Fibroblast of skin of left biceps (primary cell): ENCODE measurements at places on chromosomes 1 and 21.

DNA sequence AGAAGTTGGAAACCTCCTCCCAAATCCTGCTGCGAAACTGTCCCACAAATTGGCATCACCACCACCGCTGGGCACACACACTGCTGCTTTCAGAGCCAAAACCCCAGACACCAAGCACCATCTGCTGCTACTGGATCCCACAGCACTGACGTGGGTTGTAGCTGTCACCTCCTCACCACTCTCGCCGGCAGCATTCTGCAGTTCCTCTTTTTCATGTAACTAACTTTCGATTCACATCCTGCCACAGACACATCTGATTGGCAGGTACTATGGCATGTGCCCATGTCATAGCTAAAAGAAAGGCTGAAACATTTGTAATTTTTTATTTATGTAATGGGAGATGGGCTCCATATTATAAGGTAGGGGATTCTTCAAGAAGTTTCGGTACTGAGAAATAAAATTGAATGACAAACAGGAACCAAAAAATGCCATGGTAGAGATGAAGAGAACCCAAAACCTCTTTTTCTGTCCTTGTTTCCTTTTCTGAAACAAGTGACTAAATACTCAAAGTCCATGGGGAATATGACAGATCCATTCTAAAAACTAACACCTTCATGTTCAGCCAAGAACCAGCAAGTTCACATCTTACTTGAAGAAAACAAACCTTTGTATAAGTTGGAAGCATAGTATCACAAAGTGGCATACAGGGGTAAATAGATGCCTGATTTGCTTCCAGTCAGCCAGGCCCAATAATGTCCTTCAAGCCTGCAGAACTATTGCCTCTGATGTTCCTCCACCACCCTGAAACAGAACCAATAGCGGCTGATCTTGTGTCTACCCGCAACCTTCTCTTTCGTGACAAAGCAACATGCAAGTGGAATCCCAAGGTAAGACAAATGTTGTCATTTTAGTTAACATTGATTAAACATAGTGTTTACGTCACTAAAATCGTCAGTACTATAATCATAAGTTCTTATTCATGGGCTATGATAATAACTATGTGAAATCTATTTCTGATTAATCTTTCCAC is 26.6 kb upstream of the RGS13 start:
- DNase-seq, result no peak

DNA sequence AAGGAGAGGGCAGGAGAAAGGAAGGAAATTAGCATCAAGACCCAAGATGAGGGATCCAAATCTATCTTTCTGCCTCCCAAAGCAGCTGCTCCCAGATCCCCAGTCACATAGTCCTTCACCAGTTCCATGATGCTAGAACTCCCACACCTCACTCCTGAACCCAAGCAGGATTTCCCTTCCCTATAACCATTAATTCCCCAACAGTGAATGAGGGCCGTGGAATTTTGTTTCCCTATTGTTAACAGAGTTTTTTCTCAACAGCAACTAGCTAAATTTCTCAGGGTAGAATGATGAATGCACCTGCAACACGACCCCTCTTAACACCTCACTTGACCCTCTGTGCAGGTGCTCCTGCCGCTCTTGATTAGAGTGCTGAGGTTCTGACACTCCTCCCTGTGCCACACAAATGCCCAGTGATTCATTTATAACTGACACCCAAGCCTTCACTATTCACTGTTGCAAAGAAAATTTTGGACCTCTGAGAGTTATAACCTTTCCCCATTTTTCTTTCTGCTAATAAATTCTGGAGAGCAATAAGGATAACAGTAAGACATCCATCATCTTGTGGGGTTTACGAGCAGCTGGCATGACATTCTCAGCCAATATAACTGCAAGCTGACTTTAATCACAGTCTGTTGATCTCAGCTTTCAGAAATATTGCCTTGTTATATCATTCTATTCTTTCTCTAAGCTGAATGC is 25.4 kb upstream of the NPL start:
- DNase-seq, result no peak

DNA sequence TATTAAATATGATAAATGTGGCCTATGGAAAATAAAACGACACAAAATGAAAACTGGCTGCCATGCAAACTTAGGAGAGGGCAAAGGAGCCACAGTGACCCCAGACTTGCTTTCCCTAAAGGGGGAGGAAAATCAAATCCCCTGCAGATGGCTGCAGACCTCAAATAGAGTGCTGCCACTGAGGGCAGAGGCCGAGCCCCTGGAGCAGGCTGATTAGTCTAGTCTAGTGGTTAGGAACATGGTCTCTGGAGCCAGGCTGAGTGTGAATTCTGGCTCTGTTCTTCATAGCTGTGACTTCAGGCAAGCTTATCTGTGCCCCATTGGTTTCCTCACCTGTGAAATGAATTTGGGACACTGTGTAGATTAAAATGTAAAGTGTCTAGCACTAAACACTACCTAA is 60.8 kb downstream of the ITPKB start:
- DNase-seq, result no peak

GRCh38 chr1:205287767-205288559 is 33.6 kb downstream of the NUAK2 start:
- DNase-seq, result no peak

- no peak for DNase-seq
Observed at GRCh38 chr1:88980870-88981269, 11.6 kb downstream of the KYAT3 start.

GRCh38 chr1:1544544-1544943 is 4.1 kb upstream of the TMEM240 start:
- no peak for DNase-seq

DNA sequence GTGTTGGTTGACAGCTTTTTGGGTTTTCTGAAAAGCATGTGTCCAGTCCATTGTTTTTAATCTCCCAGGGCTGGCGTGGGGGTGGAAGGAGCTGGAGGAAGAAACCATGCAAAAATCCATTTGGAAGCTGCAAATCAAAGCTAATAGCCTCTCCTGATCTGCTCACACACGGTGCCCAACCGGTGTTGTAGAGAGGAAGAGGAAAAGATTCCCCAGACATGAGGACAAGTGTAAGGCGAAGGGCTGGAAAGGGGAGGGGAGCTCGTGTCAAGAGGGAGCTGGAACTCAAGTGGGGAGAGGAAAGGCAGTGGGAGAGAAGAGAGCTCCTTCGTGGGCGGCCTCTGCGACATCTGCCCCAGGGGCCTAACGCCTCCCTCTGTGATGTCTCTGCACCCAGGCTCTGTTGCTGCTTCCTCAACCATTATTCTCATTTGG is 112.3 kb upstream of the IRF2BP2 start:
- no peak for DNase-seq

- no peak for DNase-seq
Observed at GRCh38 chr1:155187456-155187891, 13.8 kb downstream of the TRIM46 start.

- peak; percentile 81 for DNase-seq
Observed at GRCh38 chr1:232868793-232869491, 63.7 kb downstream of the MAP10 start.

GRCh38 chr1:169487133-169487532 is 1.4 kb upstream of the SLC19A2 start:
- DNase-seq, result no peak

GRCh38 chr1:196148367-196148970 is 459.8 kb downstream of the KCNT2 start:
- DNase-seq, result peak; percentile 23
